ENCODE measurements at places on chromosomes 3 and 15.

- DNase-seq, result no peak
These were observed 15.0 kb upstream of the ZBED2 start for GRCh38 chr3:111610189-111610588.

GRCh38 chr3:5205165-5205941 is 17.8 kb downstream of the EDEM1 start:
- DNase-seq, result no peak

- DNase-seq, result no peak
These were observed 20.4 kb downstream of the FBN1 start for GRCh38 chr15:48625126-48625525.

DNA sequence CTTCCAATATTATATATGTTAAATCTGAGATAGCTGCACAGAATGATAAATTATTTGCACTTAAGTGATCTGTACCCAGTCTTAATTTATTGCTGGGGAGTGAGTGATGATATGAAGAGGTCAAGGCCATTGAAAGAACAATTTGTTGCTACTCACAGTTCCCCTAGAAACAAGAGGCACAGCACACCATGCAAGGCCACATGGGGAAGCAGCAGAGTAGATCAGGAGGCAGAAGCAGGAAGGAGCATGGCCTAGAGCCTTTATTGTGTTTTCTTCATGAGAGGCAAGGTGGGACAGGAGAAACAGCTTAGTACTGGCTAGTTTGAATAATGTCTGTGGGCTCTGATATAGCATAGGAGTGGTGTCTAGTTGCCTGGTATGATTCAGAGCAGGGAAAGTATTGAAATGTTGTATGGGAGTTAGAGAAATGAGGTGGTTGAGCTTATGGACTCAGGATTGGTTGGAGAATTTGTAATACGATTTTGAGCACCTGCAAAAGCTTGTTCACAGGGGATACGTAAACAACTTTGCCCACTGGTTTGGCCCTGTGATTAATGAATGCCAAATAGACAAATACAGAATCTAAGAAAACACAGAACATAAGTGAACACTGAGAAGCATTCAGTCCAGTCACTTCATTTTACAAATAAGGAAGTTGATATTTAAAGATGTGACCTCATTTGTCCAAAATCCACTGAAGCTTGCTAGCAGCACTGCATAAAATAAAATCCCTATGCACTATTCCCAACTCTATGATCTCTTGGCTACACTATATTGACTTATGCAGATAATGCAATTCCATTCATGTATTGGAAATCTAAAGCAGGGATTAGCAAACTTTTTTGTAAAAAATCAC is 71.7 kb downstream of the TMCO5A start:
- DNase-seq, result no peak

- no peak for DNase-seq
These were observed 6.7 kb upstream of the OCA2 start for GRCh38 chr15:28105793-28106192.

- DNase-seq, result no peak
These were observed at the start of gene ZBTB20 for GRCh38 chr3:115146418-115147328. ZBTB20 (minus strand) TSS chr3:115147288.

DNA sequence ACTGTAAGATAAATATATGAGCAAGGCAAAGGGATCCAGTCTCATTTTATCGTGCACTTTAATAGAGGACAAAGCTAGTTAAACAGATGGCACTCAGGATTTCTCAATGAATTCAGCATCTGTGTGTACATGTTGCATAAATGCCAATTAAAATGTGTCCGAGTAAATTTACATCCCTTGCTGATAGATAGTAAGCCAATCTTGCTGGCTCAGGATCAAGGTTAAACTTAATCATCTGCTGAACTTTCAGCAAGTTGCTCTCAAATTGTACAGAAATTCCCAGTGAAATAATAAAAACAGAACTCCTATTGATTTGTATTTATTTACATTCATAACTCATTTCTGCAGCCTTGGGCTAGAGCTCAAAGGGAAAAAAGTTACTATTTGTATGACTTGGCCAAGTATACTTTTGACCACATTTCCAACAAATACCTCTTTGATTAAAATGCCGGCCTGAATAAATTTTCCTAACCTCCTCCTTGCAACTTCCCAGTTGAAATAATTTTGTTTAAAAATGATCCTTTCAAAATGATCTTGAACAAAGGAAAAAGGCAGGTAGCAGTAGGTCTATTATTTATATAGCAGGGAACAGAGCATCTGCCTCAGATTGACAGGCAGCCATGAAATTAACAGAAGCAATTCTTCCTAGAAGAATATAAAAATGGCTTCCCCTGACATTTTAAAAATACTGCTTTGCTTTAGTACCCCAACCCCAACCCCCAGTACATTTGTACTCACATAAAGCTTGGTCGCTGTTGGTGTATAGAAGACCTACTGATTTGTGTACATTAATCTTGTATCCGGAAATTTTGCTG is 1001.9 kb downstream of the ROBO1 start:
- DNase-seq, result no peak

GRCh38 chr3:45776611-45777010 is 19.7 kb downstream of the SLC6A20 start:
- DNase-seq, result no peak

- DNase-seq, result no peak
These were observed 30.2 kb upstream of the AMOTL2 start for GRCh38 chr3:134404366-134404885.

DNA sequence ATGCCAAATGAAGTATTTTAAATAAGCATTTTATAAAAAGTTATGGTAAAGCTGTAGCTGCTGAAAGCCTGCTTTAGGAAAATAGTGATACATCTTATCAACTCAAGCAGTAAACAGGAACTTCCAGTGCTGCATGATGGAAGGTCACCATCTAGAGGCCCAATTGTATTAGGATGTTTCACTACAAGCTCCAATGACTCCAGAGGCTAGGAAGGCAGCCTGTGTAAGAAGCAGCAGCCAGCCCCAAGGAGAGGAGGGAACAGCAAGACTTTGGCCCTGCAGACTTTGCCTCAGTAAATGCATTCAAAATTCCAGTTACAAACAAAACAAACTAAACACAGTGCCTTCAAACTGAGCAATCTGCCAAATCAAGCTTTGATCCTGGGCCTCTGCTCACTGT is 32.1 kb downstream of the ILDR1 start:
- DNase-seq, result no peak

GRCh38 chr3:69647511-69648110 is 91.7 kb upstream of the MITF start:
- DNase-seq, result no peak

DNA sequence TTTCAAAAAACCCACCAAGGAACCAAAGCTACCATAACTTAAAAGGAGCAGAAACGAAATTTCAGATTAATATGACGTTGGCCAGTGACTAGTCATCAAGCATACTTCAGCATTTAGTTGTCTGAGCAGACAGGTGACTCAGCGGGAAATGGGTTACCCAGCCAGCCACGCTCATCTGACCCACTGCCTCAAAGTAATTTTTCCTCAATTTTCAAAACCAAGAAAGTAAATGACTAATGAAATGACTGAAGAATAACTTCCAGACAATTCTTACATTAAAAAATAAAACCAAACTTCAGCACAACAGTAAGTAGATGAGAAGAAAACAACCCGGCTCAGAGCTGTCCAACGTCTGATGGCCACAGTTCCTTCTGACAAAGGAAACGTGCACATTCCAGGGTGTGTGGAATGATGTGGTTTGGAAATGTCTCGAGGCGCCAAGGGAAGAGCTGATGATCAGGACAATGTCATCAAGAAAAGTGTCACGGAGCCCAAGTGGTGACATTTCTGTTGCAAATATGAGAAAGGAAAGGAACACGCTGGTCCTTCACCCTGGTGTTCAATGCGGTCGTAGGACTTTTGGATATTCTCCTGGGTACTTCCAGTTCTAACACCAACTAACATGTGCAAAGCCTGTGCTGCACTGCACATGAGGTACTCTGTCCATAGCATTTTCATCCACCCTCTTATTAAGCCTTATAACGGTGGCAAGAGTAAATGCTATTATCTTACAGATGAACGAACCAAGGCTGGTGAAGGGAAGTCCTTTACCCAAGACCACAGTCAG is 79.1 kb downstream of the FOXP1 start:
- no peak for DNase-seq

DNA sequence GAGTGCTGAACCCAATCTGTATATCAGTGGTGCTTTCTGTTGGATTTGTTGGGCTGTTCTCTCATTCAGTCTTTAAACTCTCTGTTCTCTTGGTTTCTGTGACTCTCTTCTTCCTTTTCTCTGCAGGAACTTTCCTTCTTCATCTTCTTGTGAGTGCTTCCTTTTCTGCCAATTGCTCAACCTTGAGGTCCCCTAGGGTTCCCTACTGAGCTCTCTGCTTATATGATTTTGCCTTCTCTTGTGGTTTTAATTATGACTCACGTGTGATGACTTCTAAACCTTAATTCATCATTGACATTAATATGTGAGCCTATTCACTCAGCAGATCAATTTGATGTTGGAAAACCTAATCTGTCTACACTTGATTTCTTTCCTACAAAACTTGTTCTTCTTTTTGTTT is 39.4 kb downstream of the MOBP start:
- DNase-seq, result no peak

DNA sequence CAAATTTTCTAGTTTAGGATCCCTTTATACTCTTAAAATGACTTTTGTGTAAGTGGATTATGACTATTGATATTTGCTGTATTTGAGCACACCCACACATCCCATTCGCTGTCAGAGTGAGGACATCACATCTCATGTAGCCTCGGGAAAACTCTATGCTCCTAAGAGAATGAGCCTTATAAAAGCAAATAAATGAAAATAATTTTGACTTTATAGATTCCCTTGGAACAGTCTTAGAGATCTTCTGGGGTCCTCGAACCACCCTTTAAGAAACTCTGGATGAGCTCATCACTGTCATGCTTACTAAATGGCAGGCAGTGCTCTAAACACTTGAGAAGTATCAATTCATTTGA is 16.1 kb upstream of the EXOG start:
- no peak for DNase-seq

- no peak for DNase-seq
These were observed 584 bp upstream of the RPL32 start for GRCh38 chr3:12841970-12842328.

- DNase-seq, result no peak
These were observed 17.4 kb upstream of the SLC25A36 start for GRCh38 chr3:140924097-140924873.

DNA sequence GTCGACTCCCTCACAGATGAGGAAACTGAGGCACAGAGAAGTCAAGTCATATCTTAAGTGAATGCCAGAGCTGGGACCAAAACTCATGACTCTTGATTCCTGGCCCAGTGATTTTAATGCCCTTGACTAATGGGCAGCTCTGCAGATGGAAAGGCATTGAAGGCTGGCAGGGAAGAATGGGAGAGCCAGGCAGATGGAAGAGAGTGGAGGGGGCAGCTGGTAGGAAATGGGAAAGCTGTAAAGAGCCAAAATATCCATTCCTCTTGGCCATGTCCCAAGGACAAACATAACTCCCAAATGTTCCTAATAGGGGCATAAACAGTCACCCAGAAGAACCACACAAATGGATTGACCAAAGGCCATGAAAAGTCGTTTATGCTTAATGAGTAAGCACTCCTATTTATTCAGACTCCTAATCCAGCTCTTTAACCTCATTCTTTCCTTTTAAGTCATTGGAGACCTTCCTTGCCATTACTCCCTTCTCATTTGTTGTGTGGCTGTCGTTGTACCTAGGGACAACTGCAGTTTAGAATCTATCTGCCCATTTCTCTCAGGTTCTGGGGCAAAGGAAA is 330.5 kb upstream of the ROPN1 start:
- no peak for DNase-seq

DNA sequence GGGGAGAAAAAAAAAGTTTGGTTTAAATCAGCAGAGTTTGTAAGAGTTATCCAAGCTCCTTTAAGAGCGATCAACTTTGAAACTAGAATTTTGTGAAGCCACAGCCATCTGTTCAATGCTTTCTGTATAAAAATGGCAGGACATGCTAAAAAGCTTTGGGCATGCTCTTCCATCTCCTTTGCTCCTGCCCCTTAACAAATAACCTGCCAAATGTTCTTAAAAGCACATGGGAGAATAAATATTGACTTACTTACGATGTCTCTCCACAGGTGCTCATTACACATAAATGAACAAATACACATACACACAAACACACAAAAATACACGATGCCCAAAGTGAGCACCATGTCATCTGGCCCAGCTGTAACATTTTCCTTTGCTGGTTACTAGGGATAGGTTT is 211.8 kb upstream of the DPH6 start:
- DNase-seq, result no peak

GRCh38 chr3:123723522-123724168 is 138.8 kb upstream of the HACD2 start:
- peak; percentile 56 for DNase-seq

- peak; percentile 7 for DNase-seq
These were observed 1.3 kb upstream of the TWF2 start for GRCh38 chr3:52240059-52240885.

- DNase-seq, result no peak
These were observed 92.6 kb upstream of the VGLL4 start for GRCh38 chr3:11736136-11736833.

GRCh38 chr3:117719316-117719926 is 1009.8 kb downstream of the TUSC7 start:
- no peak for DNase-seq

DNA sequence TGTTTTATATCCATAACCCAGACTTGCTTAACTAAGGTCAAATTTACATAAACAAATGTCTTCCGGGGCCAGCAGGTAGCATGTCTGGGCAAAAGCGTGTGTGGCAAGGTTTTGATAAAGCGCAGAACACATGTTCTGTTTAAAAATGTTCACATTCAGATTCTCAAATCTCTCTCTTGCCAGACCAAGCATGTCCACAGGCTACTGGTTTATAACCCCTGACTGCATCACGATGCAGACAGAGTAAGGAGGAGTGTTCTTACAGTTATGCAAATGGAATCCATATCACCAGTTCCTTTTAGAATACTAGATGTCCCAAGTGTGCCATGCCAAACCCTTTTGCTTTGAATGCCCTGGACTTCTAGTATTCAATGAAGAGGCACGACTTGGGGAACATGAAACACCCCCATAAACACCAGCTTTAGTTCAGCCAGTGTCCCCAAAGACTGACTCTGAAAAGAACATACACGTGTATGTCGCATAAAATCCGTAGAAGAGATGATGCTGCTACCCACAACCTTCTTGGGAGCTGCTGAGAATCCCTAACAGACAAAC is 412.0 kb downstream of the CNTN4 start:
- no peak for DNase-seq

- DNase-seq, result no peak
These were observed 46.2 kb upstream of the ATG7 start for GRCh38 chr3:11226042-11226370.

DNA sequence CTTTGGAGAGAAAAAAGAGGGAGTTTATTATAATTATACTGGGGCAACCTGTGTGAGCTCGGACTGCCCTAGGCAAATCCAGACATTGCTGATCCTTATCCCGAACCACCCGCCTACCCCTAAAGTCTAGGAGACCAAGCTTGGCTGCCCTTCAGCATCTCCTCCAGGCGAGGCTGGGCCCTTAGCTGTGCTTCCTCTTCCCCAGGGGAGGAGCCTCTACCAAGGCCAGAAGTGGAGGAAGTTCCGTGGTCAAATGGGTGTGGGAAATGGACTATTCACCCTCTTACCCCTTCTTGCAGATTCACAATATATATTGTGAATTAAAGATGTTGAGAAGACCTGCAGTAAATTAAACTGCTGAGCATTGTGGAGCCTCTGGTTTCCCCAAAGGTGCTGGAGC is 158.3 kb upstream of the HES1 start:
- DNase-seq, result no peak

- DNase-seq, result no peak
These were observed 315.6 kb upstream of the ATP10A start for GRCh38 chr15:26178640-26179220.

GRCh38 chr15:65196637-65197336 is 11.6 kb upstream of the CLPX start:
- no peak for DNase-seq
